C1 segment of cervical spinal cord (tissue), 14 donors: ENCODE measurements at places on chromosomes 7 and 10.

- DNase-seq = no peak
These were observed 16.4 kb downstream of the SH3PXD2A start for GRCh38 chr10:103838862-103839518.

- DNase-seq = no peak
These were observed 1.1 kb upstream of the PWWP2B start for GRCh38 chr10:132395704-132396493.

DNA sequence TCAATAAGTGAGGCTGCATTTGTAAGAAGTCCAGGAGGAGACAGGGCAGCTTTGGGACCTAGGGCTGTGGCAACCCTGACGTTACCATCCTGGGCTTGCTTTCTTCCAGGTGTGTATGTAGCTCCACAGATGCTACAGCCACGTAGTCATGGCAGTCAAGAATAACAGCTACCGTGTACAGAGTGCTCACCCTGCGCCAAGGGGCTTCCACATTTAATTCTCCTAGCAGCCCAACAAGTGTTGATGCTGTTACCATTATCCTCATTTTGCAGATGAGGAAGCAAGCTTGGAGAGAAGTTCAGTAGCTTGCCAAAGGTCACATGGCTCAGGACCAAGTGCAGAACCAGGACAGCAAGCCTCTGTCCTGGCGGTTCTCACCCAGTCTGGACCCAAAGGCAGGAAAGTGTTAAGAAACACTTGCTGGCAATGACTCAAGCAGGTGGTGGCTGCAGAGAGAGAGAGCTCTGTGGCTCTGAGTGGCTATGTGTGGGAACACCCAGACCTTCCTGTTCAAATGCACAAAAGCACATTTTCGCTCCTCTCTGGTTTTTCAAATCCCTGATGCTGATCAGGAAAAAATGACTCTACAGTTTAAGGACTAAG, 89.8 kb downstream of the CREM start:
- no peak for DNase-seq

DNA sequence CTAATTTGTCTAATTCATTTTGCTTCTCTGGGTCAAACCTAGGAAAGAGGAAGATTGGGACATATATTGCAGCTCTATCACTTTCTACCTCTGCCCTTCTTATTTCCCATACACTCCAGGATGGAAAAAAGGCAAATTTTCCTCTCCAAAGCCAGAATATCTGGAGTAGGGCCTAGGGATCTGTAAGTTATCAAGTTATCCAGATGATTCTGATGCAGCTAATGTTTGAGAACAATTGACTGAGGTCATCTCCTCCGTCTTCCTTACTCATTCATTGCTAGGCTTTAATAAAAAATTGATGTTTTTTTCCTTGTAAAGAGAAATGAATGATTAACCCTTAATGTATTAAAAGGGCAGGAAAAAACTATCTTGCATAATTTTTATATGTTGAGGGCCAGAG, 211.9 kb upstream of the GLI3 start:
- DNase-seq = no peak

DNA sequence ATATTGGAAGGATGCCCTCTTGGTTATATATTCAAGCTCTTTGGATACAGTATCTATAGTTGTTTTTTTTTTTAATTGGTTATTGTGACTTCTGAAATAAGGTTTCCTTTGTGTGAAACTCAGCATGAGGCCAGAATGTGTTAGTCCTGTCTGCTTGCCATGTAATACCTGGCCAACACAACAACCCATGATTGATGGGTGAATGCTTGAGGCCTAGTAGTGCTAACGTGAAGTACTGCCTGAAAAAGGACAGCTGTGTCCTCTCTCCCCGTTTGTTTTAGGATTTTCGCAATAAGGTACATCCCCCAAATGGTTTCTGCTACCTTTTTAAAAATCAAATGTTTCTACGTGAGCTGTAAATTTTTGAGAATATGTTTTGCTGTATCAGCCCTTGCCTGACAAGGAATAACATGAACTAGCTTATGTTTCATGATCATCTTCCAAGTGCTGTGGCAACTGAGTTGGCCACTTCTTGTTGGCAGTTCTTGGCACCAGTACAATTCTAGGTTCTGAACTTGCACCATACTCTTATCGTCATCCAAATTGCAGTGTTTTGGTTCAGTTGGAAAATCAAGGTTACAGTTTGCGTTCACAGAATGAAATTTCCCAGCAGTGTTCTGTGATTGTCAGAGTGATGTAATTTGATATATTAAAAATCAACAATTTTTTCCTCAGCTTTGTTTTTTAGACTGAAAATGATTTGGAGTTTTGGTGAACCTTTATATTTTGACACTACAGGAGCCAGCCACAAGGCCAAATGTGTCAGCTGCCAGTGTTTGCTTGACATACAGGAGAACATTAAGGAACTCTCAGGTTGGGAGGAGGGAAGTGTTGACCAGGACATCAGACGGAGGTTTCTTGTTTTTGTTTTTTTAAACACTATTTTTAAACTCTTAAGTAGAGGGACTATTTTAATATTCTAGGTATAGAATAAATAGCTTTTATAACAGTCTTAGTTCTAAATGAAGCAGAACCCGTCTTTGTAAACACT, 13.5 kb upstream of the ASCC1 start:
- DNase-seq = no peak
